Epithelial cell of prostate (primary cell): ENCODE measurements at places on chromosomes 12 and 14.

- DNase-seq, result no peak
Measured at GRCh38 chr14:29078810-29079522, 312.4 kb downstream of the FOXG1 start.

DNA sequence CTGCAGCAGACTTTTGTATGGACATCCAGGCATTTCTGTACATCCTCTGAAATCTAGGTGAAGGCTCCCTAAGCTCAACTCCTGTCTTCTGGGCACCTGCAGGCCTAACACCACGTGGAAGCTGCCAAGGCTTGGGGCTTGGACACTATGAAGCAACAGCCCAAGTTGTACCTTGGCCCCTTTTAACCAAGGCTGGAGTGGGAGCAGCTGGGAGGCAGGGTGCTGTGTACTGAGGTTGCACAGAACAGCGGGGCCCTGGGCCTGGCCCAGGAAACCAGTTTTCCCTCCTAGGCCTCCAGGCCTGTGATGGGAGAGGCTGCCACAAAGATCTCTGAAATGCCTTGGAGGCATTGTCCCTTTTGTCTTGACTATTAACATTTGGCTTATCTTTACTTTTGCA is 214.4 kb upstream of the LRIG3 start:
- no peak for DNase-seq

DNA sequence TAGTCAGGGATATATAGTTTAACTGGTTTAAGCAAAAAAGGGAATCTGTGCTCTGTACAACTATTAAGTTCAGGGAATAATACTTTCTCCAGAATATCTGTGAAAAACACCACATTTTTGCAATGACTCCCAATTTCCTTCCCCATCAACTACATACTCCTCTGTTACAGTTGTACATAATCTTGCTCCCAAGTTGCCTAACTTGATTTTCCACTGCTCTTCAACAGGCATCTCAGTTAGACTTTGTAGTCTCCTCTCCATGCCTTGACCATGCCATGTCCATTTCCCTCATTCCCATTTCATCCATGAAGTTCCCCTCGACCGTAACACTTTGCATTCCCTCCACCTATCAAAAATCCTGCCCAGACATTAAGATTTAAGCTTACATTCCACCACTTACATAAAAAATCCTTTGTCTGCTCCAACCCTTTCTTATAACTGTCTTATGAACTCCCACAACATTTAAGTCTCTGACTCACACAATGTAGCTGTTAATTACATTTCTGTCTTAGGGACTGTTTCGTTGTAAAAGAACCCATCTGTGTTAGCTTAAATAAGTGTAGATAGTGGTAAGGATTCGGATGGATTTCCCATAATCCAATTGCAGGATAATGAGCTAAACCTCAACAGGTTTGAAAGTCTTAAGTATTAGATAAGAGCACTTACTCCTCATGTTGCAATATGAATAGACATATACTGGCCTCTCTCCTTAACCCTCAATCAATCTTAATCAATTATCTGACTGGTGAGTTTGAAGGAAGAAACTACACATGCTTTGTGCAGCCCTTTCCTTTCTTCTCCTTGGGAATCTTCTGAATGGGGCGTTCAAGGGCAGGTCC is 156.5 kb downstream of the PAWR start:
- DNase-seq, result no peak

DNA sequence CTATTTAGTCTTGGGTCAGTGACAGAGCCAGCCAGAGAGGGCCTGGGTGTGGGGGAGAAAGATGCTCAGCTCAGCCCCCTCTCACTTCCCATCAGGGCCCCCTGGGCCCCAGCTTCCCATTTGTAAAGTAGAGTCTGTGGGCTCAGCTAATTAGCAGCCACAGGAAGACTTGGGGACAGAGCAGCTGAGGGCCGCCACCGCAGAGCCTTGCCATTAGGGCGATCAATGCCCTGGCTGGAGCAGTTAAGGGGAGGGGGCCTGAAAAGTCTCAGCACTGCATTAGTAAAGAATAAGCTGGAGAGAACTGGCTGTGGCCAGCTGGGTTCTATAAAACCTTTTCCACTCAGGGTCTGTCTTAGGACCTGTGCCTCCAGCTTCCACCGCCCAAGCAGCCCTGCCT is 2.7 kb downstream of the PLEKHD1 start:
- no peak for DNase-seq

- DNase-seq, result peak; percentile 33
Measured at GRCh38 chr14:75926431-75927115, 55.2 kb downstream of the TGFB3 start.

- peak; percentile 65 for DNase-seq
Measured at GRCh38 chr14:67695394-67695949, at the start of gene RDH11. Gene RDH11, minus strand, starts transcription at chr14:67695764. Its CDS starts 61 bp downstream, at chr14:67695703.

DNA sequence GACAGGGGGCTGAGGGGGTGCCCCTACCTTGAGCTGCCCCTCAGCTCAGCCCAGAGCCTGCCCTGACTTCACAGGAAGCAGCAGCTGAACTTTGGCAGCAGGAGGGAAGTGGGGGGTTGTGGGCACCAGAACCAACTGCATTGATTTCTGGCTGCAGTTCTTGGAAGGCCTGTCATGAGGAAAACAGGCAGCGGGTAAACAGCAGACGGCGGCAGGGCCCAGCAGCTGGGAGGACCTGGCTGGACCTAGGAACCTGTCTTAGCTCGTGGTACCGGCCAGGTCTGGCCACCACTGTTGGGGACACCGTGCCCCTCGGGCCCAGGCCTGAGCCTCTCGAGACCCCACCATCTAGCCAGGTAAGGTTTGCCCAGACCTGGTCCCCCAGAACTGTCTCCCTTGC is 154.2 kb upstream of the MYL2 start:
- DNase-seq, result no peak

DNA sequence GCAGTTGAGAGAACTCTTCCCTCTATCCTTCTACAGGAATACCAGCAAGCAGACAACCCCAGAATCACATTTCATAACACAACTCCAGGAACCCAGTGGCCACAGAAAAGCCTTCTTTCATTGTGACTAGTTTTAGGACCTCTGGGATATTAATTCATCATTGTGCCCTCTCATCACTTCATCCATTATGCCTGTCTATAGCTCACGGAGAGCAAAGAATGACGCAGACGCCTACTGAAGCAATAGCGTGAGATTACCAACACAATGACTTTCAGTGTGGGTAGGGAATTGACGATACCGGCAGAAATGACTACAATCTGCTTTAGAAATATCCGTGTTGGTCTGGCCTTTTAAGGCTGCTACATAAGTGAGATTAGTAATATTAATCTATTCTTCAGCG is 158.1 kb upstream of the FOXG1 start:
- no peak for DNase-seq

DNA sequence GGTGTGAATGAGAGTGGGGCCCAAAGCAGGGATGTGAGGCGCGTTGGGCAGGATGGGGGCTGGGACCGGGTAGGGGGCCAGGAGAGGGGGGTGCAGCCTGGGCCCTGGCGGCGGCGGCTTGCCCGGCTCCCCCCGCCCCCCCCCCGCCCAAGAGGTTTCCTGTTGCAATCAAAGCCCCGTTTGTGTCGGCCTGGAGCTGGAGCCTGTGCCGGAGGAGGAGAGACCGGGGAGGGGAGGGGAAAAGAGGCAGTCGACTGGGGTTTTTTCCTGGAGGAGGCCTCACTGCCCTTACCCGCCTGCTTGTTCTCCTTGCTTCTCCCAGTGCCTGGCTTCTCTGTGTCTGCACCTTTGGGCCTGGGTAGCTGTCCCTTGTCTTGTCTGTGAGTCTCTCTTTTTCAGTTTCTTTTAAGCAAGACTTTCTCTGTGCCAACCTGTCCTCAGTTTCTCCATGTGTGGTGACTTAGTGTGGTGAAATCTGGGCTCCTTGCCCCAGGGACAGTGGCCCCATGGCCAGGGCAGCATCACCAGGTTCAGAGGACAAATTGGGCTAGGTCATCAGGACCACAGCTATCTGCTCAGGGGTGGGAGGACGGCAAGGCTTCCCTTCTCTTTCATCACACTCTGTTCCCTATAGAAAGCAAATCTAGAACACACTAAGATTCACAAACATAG is 8.5 kb downstream of the RARG start:
- no peak for DNase-seq

- no peak for DNase-seq
Measured at GRCh38 chr14:85439696-85440328, 90.1 kb upstream of the FLRT2 start.

DNA sequence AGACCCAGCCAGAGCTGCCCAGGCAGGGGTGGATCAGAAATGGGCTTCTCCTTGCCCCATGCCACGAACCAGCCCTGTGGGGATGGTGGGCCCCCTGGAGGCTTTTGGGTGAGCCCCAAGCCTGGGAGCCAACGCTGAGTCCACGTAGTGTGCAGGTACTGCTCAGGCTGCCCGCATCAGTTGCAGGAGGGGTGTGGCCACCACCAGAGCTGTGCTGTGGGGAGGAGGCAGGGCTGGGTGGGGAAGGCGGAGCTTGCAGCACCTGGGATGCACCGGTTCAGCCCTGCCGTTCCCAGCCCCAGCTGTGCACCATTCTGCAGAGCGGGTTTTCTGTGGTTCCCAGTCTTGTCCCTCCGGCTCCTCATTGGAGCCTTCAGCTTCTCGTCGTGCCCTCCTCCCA is 36.3 kb downstream of the IL31 start:
- peak; percentile 33 for DNase-seq

DNA sequence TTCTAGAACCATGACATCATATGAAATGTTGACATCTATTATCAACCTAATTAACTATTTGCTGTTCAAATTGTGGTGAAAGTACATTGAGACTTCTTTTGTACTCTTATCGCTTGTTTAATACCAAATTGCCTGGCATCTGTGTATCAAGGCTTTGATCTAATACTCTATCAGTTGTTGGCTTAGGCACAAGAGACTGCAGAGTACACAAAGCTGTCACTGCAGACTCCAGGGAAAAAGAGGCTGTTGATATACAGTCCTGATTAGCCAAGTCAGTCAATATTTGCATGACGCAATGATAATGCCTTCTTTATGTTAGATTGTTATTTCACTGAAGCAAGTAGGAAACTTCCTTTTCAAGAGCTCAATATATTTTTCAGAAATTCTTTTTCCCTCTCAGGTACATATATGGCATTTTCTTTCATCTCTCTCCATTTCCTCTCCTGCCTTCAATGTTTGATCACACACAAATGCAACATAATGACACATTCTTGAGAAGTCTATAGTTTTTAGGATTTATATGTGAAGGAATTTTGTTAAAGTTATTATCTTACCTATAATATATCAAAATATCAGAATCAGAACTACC is 32.3 kb upstream of the PTCSC3 start:
- no peak for DNase-seq

DNA sequence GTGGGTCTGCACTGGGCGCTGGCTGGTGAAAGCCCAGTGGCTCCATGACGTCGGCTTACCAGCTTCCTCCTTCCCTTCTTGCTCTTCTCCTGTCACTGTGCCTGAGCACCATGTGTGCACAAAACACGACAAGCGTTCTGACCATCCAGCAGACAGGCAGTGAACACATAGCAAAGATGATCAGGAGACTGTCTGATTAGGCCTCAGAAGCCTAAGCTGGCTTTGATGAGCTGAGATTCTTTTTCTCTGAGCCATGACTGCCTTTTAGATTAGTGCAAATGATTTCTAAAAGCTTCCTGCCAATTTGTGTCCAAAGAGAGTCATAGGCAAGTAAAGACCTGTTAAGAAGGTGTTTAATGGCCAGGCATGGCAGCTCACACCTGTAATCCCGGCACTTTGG is 83.1 kb downstream of the AACS start:
- DNase-seq, result peak; percentile 72

DNA sequence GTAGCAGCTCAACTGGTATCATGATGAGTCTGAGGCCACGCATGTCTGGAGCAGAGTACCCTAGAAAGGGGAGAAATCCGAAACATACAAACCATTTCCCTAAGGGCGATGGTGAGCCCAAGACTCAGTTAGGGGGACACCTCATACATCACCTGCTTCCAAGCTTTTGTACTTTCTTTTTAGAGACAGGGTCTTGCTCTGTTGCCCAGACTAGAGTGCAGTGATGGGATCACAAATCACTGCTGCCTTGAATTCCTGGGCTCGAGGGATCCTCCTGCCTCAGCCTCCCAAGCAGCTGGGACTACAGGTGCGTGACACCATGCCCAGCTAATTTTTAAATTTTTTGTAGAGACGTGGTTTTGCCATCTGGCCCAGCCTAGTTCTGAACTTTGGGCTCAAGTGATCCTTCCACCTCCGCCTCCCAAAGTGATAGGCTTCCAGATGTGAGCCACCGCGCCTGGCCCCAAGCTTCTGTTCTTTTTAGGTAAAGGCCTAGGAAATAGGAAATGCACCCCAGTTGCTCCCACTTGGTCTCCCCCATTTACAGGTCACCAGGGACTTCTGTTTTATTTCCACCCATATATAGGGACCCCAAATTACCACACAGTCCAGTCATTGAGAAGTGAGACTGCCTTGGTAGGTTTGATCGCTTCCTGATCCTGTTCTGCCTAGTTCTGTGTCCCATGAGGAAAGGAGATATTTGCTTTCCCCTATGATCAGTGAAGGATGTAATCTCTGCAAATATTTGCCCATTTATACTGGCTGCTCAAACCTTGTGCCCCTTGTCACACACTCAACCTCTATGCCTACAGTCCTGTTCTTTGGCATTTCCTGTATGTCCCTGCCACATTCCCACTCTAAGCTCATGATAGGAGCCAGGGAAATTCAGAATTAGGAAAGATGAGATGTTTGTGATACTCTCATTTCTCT is at the start of gene APOF:
APOF (minus strand) TSS at position 728 of the 930 bp plus-strand sequence; CDS start at position 616, 112 bp downstream.
- DNase-seq, result no peak

GRCh38 chr12:53844994-53845844 is 93.4 kb upstream of the HOXC13 start:
- no peak for DNase-seq

- DNase-seq, result no peak
Measured at GRCh38 chr14:94769391-94770250, at the start of gene GSC. Gene GSC, minus strand, starts transcription at chr14:94770113. Its CDS starts 98 bp downstream, at chr14:94770015.

DNA sequence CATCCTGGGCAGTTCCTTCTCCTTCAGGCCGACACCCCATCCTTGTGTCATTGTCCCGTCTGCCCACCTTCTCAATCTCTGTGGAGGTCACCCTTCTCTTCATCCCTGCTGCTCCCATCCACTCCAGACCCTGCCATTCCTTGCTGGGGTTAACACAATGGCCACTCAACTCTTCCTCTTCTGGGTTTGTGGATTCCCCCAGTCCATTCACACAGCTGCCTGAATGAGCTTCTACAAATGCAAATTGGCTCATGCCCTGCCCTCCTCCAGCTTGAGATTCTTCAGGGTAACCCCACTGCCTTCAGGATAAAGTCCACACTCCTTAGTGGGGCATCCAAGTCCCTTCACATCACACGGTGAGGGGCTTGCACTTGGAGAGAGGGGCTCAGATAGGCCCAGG is 17.2 kb upstream of the PRMT8 start:
- no peak for DNase-seq

GRCh38 chr12:29499235-29499634 is 1.7 kb upstream of the OVCH1 start:
- DNase-seq, result no peak

GRCh38 chr12:90652280-90652679 is 302.7 kb downstream of the CCER1 start:
- peak; percentile 16 for DNase-seq

DNA sequence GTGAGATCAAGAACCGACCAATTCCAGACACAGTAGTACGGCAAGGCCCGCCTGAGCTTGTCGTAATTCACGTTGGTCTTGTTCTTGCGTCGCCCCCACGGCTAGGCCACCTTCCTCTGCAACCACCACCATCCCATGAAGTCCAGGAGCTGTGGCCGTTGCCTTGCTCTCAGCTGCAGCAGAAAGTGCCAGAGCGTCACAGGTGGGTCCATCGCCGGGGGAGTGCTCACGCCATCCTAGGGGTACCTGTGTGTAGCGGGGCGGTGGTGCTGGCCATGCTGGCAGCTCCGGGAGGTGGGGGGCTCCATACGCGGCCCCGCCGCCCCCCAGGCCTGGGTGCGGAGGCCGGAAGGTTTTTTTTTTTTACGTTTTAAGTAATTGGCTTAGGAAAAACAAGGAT is 23.1 kb downstream of the TMEM121 start:
- no peak for DNase-seq
